Omental fat pad (tissue), 4 donors: ENCODE measurements at places on chromosomes 11 and 22. TPM values are rescaled to one million over a fixed set of nuclear protein-coding genes. Genes with fewer than 3 reads are reported as not detected.

DNA sequence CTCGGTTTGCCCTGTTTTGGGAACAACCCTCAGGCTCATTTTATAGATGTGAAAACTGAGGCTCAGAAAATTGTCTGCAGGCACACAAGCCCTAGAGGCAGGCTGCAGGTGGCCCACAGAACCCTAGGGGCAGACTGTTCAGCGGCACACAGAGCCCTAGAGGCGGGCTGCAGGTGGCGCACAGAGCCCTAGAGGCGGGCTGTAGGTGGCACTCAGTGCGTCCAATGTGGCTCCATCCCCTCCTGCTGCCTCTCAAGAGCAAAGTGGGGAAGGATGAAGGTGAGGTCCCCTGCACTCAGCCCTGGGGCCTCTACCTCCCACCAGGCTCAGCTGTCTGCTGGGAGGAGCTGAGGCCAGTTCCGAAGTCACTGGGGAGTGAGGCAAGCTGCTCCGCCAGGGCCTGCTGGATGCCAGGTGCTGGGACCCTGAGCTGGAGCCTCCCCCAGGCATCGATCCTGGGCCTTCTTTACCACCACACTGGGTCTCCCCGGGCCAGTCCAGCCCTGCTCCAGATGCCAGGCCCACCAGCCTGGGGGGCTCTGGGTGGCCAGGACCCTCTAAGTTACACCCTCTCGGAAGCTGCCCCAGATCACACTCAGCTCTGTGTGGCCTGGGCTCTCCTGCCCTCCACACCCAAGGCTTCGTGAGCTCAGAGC, 2.3 kb downstream of the ACY3 start:
- DNase-seq = no peak

- DNase-seq = no peak
These were observed 29.5 kb upstream of the BID start for GRCh38 chr22:17803609-17804270.

DNA sequence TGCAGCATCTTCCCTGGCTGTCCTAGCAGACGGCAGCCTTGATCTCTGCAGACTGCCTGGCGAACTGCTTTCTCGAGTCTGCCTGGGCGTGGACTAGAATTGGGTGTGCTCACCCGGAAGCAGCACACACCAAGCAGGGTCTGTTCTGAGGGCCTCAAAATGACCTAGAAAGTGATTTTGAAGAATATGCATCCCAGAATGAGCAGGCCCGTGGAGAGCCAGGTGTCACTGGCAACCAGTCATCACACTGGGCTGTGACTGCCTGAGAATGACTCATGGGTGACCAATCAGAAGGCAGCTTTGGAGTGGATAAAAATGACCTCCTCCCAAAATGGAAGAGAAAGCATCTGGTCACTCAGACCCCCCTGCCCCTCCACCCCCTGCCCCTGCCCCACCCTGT, 114.9 kb upstream of the NECTIN1 start:
- no peak for DNase-seq

- DNase-seq = no peak
These were observed 33.4 kb downstream of the KCNQ1OT1 start for GRCh38 chr11:2666401-2666741.

Gene PPP1CA
- total RNA-seq = 110 TPM
